ENCODE measurements at places on chromosomes 4 and X. TPM values are rescaled to one million over a fixed set of nuclear protein-coding genes. Genes with fewer than 3 reads are reported as not detected.

GRCh38 chr4:57077550-57078343 is 32.4 kb downstream of the IGFBP7 start:
- DNase-seq: no peak

GRCh38 chr4:153499005-153499404 is 32.8 kb downstream of the TMEM131L start:
- no peak for DNase-seq

DNA sequence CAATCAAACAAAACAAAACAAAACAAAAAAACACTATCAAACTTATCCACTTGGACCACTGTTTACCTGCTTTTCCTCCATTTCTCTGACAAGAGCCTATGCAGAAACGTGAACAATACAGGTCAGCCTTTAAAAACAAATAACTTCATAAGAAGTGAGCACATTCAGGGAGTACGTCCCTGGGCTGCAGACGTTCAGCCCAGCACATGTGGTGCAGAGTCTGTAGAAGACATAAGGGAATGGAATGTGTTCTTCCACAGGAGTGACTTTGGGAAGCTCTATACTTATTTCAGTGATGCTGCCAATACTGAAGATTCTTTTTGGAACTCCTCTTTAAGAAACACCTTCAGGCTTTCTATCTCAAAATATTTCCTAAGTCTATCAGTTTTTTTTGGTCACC is 120.6 kb downstream of the SPRY1 start:
- no peak for DNase-seq

DNA sequence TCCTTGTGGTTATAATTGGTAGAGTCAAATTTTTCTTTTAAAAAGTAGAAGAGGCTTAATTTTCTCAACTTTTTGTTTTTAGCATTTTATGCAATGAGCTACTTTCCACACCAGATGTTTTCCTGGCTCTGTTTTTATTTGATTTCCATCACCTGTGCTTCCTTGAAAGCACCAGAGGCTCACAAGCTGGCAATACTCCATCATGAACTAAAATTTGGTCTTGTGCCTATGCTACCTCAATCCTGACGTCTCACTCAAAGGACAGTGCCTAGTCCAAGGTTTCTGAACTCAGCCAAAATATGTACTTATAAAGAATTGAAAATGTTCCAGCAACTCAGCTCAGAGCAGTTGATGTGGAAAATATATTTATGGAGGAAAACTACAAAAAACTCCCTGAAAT is 914.0 kb upstream of the PRKX start:
- DNase-seq: no peak

DNA sequence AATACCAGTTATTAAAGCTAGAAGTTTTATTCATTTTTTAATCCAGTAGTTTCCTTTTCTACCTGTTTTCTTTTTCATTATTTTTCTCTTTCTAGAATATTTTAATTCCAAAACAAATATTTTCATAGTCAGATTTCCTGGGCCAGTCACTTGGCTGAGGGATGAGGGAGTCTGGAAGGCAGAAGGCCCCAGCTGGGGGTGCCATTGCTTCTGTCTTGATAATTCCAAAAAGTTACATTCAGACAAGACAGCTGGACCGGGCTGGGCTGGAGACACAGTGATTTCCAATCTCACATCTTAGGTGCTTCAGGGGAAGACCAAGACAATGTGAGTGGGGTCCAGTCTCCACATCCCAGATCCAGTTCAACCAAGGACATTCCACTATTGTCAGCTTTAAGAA is 263.5 kb downstream of the TMA16 start:
- no peak for DNase-seq

GRCh38 chr4:10521424-10521823 is 64.2 kb upstream of the ZNF518B start:
- no peak for DNase-seq

- no peak for DNase-seq
These were observed 721 bp downstream of the FAM184B start for GRCh38 chr4:17780501-17781299.

DNA sequence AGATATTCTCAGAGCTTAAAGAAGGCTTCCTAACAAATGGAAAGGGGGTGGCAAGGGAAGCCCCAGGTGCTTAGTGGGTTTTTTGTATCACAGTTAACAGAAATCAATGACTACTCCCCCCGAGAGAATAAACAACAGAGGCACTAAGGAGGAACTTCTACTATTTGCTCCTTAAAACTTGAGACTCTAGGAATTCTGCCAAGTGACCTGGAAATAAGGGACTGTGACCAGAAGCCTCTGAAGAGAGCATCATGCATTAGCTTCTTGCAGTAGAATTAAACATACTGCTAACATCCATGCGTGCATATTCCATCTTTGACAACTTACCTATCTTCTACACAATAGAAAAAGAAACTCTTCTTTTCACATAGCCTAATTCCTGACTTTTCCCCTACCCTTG is 86.8 kb downstream of the CAMK2D start:
- DNase-seq: no peak

DNA sequence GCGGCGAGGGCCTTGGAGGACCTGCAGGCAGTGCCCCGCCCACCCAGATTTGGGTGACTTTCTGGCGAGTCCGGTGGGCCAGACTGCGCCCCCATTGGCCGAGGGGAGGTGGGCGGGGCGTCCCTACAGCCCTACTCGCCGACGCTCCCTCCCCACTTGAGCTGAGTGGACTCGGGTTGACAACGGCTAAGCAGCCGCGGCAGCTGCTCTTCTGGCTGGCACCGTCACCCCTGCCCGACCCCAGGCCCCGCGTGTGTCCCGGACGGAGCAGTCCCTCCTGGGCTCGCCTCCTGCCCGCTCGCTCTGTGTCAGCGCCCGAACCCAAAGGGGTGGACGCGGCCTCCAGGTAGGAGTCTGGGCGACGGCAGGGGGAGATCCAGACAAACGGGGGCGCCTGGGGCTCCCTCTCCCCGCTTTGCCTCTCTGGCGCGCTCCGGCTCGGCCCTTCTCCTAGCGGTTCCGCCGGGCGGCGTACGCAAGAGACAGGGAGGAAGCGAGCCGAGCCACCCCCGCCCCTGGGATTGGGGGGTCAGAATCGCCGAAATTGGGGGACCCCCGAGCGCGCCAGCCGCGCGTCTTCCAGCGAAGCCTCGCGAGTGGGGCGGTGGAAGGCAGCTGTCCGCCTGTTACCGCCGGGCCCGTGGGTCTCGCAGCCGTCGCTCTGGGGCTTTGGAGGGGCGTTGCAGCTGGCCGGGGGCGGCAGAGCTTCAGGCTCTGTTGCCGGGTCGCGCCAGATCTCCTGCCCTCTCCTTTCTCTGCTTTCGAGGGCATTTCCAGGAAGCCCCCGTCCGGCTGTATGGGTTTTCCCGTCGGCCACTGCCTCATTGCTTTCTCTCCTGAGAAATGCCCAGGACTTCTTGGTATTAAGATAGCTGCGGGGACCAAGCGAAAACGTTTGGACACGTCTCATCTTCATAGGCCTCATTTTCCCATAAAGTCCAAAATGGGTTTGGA is 46.3 kb downstream of the STARD8 start:
- no peak for DNase-seq

DNA sequence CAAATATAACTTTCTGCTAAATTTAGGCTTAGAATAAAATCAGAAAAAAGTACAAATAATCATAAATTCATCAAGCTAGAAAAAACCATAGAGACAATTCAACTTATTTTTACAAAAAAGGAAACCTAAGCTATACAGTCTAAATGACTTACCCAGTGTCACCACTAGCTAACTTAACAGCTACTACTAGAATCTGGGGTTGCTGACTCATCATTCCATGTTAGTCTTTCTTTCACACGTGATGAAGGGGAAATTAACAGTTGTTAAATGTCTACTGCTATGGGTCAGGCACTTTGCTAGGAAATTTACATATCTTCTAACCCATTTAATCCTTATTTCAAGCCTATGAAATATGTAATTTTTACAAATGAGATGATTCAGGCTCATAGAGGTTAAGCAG is 349.3 kb upstream of the GALNT7 start:
- DNase-seq: no peak

DNA sequence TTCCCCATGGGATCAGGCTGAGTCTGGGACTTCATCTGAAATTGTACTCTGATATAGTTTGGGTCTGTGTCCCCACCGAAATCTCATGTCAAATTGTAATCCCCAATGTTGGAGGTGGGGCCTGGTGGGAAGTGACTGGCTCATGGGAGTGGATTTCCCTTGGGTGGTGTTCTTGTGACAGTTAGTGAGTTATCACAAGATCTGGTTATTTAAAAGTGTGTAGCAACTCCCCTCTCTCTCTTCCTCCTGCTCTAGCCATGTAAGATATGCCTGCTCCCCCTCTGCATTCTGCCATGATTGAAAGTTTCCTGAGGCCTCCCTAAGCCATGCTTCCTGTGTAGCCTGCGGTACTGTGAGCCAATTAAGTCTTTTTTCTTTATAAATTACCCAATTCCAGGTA is 61.0 kb downstream of the RASGEF1B start:
- DNase-seq: no peak

DNA sequence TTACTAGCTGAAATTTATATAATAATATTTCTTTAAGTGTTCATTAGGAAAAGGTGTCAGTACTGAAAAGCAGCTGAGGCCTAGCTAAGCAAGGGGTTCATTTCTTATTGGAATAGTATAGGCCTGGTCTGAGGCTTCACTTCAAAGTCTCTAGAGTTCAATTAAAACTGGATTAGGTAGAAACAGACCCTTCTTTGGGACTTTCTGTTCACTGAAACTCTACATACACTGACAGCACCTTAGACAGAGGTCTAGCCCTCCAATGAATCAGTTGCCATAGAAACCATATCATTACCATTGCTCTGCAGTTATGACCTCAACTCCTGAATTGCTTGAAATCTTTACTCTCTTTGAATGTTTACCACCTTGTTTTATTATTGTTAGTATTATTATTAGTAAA is 86.4 kb upstream of the MAB21L2 start:
- no peak for DNase-seq

DNA sequence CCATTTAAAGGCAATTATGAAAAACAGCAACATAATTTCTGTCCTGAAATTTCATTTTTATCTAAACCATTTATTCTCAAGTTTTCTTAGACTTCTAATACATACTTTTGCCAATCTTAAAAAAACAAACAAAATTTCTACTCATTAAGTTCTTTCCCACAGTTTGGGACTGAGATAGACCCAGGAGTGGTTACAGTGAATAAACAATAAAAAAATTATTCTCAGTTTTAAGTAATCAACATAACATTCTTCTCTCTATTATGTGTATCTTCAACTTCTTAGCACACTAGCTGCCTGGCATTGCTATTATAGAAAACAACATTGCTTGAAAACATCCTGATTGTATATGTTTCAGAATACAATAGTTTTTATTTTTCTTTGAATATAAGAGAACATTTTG is 532.8 kb downstream of the IL15 start:
- no peak for DNase-seq

The TXK gene
- 225 TPM for total RNA-seq

The NSD2 gene
- total RNA-seq: 36.4 TPM

The DCAF4L1 gene
- total RNA-seq: 0.16 TPM

The TDO2 gene
- total RNA-seq: not detected

The UNC5C gene
- total RNA-seq: not detected

Measured in natural killer cell (primary cell).